ENCODE measurements at places on chromosomes 7 and 10.

GRCh38 chr10:22365233-22365632 is 19.9 kb downstream of the SPAG6 start:
- no peaks in the 10 kb centered on the region for H3K4me1 ChIP-seq
- H3K27ac ChIP-seq = no peak overlapping the region

- H3K4me3 ChIP-seq = no peak overlapping the region
- H3K36me3 ChIP-seq = no peaks in the 10 kb centered on the region
- no peak for DNase-seq
- no peak overlapping the region for H3K27ac ChIP-seq
- H3K4me1 ChIP-seq = no peaks in the 10 kb centered on the region
Measured at GRCh38 chr7:23966941-23967340, 256.9 kb downstream of the STK31 start.

DNA sequence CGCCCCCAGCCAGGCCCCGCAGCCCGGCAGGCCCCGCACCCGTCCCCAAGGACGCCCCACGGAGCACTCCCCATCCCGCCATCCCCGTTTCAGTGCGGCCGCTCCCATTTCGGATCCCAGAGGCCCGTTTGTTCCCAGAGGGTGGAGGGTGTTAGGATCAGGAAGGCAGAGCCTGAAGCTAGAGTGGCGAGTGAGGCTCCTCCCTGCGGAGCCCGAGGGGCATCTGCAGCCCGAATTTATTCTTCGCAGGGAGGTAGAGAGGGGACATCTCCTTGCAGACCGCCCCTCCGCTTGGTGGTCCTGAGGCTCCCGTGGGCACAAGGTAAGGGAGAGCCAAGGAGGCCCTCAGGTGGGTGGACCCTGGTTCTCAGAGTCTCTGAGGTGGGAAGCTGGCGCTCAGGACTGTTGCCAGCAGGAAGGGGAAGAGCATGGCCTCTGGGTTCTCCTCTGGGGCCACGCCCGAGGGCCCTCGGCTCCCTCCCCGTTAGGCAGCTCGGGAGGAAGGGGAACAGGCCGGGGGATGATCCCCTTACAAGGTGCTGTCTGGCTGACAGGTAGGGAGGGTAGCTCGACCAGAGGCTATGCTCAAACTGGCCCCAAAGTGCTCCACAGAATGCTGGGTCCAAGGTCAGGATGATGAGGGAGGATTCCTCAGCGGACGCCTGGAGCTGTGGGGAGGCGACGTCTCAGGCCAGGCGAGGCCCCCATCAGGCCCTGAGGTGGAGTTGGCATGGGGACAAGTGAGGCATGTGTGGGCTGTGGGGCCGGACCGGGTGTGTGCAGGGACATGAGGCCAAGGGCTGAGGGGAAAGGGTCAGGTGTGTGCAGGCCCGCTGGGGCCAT is 17.4 kb downstream of the POLL start:
- H3K4me3 ChIP-seq = peak overlapping the region; percentile 27
- peaks cover 22% of the 10 kb centered on the region for H3K27me3 ChIP-seq
- H3K27ac ChIP-seq = no peak overlapping the region
- no peaks in the 10 kb centered on the region for H3K36me3 ChIP-seq
- H3K4me1 ChIP-seq = peaks cover 23% of the 10 kb centered on the region

- no peak for DNase-seq
- no peaks in the 10 kb centered on the region for H3K36me3 ChIP-seq
- peaks cover 4% of the 10 kb centered on the region for H3K4me1 ChIP-seq
- no peaks in the 10 kb centered on the region for H3K27me3 ChIP-seq
- H3K4me3 ChIP-seq = no peak overlapping the region
Measured at GRCh38 chr7:128876586-128876977, 13.9 kb downstream of the ATP6V1F start.

Data from common myeloid progenitor, CD34-positive (primary cell).